ENCODE measurements at places on chromosomes 5 and 9. TPM values are rescaled to one million over a fixed set of nuclear protein-coding genes. Genes with fewer than 3 reads are reported as not detected.

MRPS30 gene
- 36.1 TPM for polyA plus RNA-seq

FAM78A gene
- 0.52 TPM for polyA plus RNA-seq

TSLP gene
- 0.58 TPM for polyA plus RNA-seq

DPP7 gene
- polyA plus RNA-seq = 43.7 TPM

CCDC69 gene
- polyA plus RNA-seq = 2.2 TPM

ADRB2 gene
- 9.5 TPM for polyA plus RNA-seq

PDLIM7 gene
- 103 TPM for polyA plus RNA-seq

SAXO1 gene
- polyA plus RNA-seq = not detected

AGXT2 gene
- polyA plus RNA-seq = not detected

CCNH gene
- polyA plus RNA-seq = 51.1 TPM

UNC5A gene
- 0.07 TPM for polyA plus RNA-seq

ANXA2R gene
- polyA plus RNA-seq = 0.07 TPM

POLR3G gene
- polyA plus RNA-seq = 14.4 TPM

KLHL9 gene
- 7.1 TPM for polyA plus RNA-seq

OTP gene
- not detected for polyA plus RNA-seq

TENT4A gene
- 5.3 TPM for polyA plus RNA-seq
